ENCODE measurements at places on chromosomes 1 and 21. TPM values are rescaled to one million over a fixed set of nuclear protein-coding genes. Genes with fewer than 3 reads are reported as not detected.

The ZRANB2 gene
- total RNA-seq, result 55.7 TPM

The CFAP57 gene
- 0.47 TPM for total RNA-seq

The SON gene
- total RNA-seq, result 116 TPM

The NBPF8 gene
- total RNA-seq, result 14.2 TPM

The DIO1 gene
- total RNA-seq, result not detected

The PITHD1 gene
- 51.7 TPM for total RNA-seq

The RGSL1 gene
- total RNA-seq, result not detected

The BLZF1 gene
- total RNA-seq, result 19.8 TPM

The ZSWIM5 gene
- total RNA-seq, result not detected

The UBE2U gene
- not detected for total RNA-seq

The OR14A16 gene
- total RNA-seq, result not detected

The IL6R gene
- total RNA-seq, result 1.6 TPM

The MTHFR gene
- total RNA-seq, result 32.5 TPM

The TTC39A gene
- 0.52 TPM for total RNA-seq

The RGS18 gene
- total RNA-seq, result not detected

The SPRR2A gene
- total RNA-seq, result not detected

The CTSE gene
- total RNA-seq, result not detected

The HES3 gene
- total RNA-seq, result not detected

The FAM167B gene
- not detected for total RNA-seq

The PLEKHG5 gene
- 52.4 TPM for total RNA-seq

The SPATA17 gene
- 0.26 TPM for total RNA-seq

The PLEKHN1 gene
- 0.24 TPM for total RNA-seq

The PYHIN1 gene
- total RNA-seq, result not detected

The ZNF697 gene
- 2.7 TPM for total RNA-seq

The DAB1 gene
- total RNA-seq, result not detected

The MYBPH gene
- 2,440 TPM for total RNA-seq

The MAB21L3 gene
- total RNA-seq, result 0.27 TPM

The CNR2 gene
- not detected for total RNA-seq

The LENEP gene
- total RNA-seq, result not detected

The GPR37L1 gene
- total RNA-seq, result not detected

The AMY1A gene
- not detected for total RNA-seq

The PRR9 gene
- total RNA-seq, result not detected

The OR2M5 gene
- total RNA-seq, result not detected

The SLC5A9 gene
- total RNA-seq, result not detected

The GNAT2 gene
- total RNA-seq, result not detected

The SPATA6 gene
- total RNA-seq, result 4.8 TPM

The LCE1A gene
- not detected for total RNA-seq

The C8B gene
- not detected for total RNA-seq

The NEK2 gene
- total RNA-seq, result 0.16 TPM

The LIN28A gene
- not detected for total RNA-seq

The CSF1 gene
- total RNA-seq, result 33.8 TPM

The MSH4 gene
- total RNA-seq, result 0.27 TPM

The CORT gene
- total RNA-seq, result not detected

The KCNC4 gene
- 9.5 TPM for total RNA-seq

The FAM3B gene
- total RNA-seq, result not detected

The S100A7A gene
- total RNA-seq, result not detected

The FCRL3 gene
- not detected for total RNA-seq

The CCDC190 gene
- total RNA-seq, result 0.10 TPM

The CACNA1S gene
- total RNA-seq, result 57.2 TPM

The DCST2 gene
- total RNA-seq, result not detected

The SNX7 gene
- 25.4 TPM for total RNA-seq

The KIAA1614 gene
- total RNA-seq, result 6.5 TPM

The ACOT7 gene
- 35.2 TPM for total RNA-seq

The TSPAN2 gene
- total RNA-seq, result 0.51 TPM

The ADGRL2 gene
- 2.0 TPM for total RNA-seq

Measured in myocyte (in vitro differentiated cells).